Naive B cell (primary cell): ENCODE measurements at places on chromosomes 2 and 18.

DNA sequence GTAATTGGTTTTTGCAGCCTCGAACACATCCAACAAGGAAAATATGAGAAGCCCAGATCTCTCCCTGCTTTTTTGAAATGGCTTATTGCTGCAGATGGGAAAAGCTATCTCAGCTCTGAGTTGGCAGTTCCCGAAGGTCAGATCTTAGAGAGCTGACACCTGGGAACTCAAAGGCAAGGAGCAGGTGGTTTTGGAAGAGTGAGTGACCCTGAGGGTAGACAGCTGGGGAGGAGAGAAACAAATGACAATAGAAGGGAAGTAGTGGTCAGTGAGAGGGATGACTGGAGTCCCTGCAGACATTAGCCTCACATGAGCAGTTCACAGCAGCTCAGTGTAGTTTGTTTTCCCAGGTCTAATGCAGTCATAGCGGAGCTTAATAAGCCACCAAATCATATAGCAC is 317.9 kb downstream of the STK39 start:
- DNase-seq, result no peak
- H3K36me3 ChIP-seq, result no peaks in the 10 kb centered on the region
- H3K27ac ChIP-seq, result no peak overlapping the region
- no peaks in the 10 kb centered on the region for H3K4me1 ChIP-seq
- H3K27me3 ChIP-seq, result peaks cover 12% of the 10 kb centered on the region

- H3K27me3 ChIP-seq, result no peaks in the 10 kb centered on the region
- DNase-seq, result no peak
- peak overlapping the region; percentile 99 for H3K27ac ChIP-seq
- H3K4me3 ChIP-seq, result peak overlapping the region; percentile 91
- H3K4me1 ChIP-seq, result peaks cover 61% of the 10 kb centered on the region
These were observed 1.3 kb downstream of the CYTIP start for GRCh38 chr2:157442636-157443035.

- H3K36me3 ChIP-seq, result no peaks in the 10 kb centered on the region
- DNase-seq, result no peak
- H3K4me1 ChIP-seq, result peaks cover 13% of the 10 kb centered on the region
- peak overlapping the region; percentile 77 for H3K27ac ChIP-seq
These were observed 11.4 kb downstream of the THNSL2 start for GRCh38 chr2:88181511-88181910.

GRCh38 chr2:125386074-125386473 is 1269.9 kb upstream of the GYPC start:
- no peak overlapping the region for H3K27ac ChIP-seq
- no peaks in the 10 kb centered on the region for H3K4me1 ChIP-seq
- DNase-seq, result no peak

GRCh38 chr2:19855542-19856431 is 46.0 kb downstream of the TTC32 start:
- no peaks in the 10 kb centered on the region for H3K36me3 ChIP-seq
- no peak for DNase-seq
- no peaks in the 10 kb centered on the region for H3K4me1 ChIP-seq
- peaks cover 14% of the 10 kb centered on the region for H3K27me3 ChIP-seq
- H3K27ac ChIP-seq, result no peak overlapping the region

- H3K27ac ChIP-seq, result no peak overlapping the region
- no peak for DNase-seq
- H3K27me3 ChIP-seq, result peaks cover 26% of the 10 kb centered on the region
These were observed 349.8 kb downstream of the TNS1 start for GRCh38 chr2:217652761-217653639.

DNA sequence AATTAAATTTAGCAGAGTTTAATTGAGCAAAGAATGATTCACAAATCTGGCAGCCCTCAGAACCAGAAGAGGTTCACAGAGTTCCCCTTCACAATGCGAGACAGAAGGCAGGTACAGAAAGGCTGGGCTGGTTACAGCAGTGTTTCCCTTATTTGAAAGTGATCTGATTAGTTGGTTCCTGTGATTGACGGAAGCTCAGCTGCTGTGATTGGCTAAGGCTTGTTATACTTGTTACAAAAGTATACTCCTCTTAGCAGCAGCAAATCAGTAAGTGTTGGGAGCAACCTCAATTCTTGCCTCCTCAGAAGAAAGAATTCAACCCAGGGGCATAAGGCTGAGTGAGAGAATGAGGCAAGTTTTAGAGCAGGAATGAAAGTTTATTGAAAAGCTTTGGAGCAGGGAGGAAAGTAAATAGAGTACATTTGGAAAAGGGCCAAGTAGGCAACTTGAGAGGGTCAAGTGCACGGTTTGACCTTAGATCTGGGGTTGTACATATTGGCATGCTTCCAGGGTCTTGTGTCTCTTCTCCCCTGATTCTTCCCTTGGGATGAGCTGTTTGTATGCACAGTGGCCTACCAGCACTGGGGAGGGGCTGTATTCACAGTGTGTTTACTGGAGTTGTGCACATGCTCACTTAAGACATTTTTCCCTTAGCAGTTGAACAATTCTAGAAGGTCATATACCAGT is 431.8 kb upstream of the RAB12 start:
- no peaks in the 10 kb centered on the region for H3K4me1 ChIP-seq
- H3K36me3 ChIP-seq, result no peaks in the 10 kb centered on the region
- no peak for DNase-seq

GRCh38 chr18:58321986-58322385 is 278.0 kb downstream of the NEDD4L start:
- peaks cover 10% of the 10 kb centered on the region for H3K4me1 ChIP-seq
- no peak overlapping the region for H3K4me3 ChIP-seq
- DNase-seq, result no peak
- H3K27me3 ChIP-seq, result no peaks in the 10 kb centered on the region
- no peak overlapping the region for H3K27ac ChIP-seq

GRCh38 chr18:29418136-29418535 is 1241.2 kb upstream of the CDH2 start:
- H3K4me3 ChIP-seq, result no peak overlapping the region
- H3K27ac ChIP-seq, result no peak overlapping the region
- H3K27me3 ChIP-seq, result no peaks in the 10 kb centered on the region
- H3K36me3 ChIP-seq, result no peaks in the 10 kb centered on the region
- H3K4me1 ChIP-seq, result no peaks in the 10 kb centered on the region

- H3K4me3 ChIP-seq, result no peak overlapping the region
- no peaks in the 10 kb centered on the region for H3K27me3 ChIP-seq
- H3K36me3 ChIP-seq, result no peaks in the 10 kb centered on the region
- H3K4me1 ChIP-seq, result no peaks in the 10 kb centered on the region
These were observed 3.7 kb downstream of the SMYD1 start for GRCh38 chr2:88071365-88071764.

DNA sequence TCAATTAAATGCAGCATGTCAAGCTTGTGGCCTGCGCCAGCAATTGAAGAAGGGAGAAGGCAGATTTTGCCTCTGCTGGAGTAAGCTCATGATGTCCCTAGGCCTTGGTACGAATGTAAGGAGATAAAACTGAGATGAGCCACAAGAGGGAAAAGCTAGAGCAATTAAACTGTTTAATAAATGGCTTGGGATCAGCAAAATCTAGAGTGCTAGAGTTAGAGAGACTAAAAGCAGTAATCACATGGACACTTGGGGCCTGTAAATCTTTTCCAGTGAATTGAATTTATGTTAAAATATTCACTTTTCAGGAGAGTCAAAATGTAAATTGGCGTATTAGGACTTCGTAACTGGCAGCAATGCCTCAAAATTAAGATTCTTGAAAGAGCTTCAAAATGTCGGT is 86.2 kb downstream of the CDK15 start:
- H3K27ac ChIP-seq, result no peak overlapping the region
- no peak overlapping the region for H3K4me3 ChIP-seq
- H3K36me3 ChIP-seq, result no peaks in the 10 kb centered on the region
- no peak for DNase-seq
- peaks cover 30% of the 10 kb centered on the region for H3K27me3 ChIP-seq
- no peaks in the 10 kb centered on the region for H3K4me1 ChIP-seq

GRCh38 chr18:49368876-49369440 is 91.5 kb downstream of the DYM start:
- H3K4me1 ChIP-seq, result no peaks in the 10 kb centered on the region
- no peak for DNase-seq
- peaks cover 13% of the 10 kb centered on the region for H3K36me3 ChIP-seq
- H3K27me3 ChIP-seq, result no peaks in the 10 kb centered on the region

DNA sequence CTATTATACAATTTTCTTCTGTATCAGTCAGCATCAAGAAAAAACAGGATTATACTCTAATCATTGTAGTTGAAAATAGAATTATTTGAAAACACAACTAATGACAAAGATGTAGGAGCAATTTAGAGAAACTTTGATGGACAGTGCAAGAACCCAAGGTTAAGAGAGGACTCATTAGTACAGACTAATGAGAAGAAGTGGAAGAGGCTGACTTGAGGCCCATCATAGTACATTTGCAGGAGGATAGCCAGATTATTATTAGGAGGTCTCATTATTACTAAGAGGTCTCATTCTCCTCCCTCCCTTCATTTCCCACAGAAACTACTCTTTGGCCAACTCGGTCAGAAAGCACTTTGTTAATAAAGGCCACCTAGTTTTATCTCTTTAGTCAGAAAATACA is 1983.0 kb downstream of the SUCLG1 start:
- DNase-seq, result no peak
- H3K27ac ChIP-seq, result no peak overlapping the region
- no peaks in the 10 kb centered on the region for H3K36me3 ChIP-seq
- H3K27me3 ChIP-seq, result no peaks in the 10 kb centered on the region

DNA sequence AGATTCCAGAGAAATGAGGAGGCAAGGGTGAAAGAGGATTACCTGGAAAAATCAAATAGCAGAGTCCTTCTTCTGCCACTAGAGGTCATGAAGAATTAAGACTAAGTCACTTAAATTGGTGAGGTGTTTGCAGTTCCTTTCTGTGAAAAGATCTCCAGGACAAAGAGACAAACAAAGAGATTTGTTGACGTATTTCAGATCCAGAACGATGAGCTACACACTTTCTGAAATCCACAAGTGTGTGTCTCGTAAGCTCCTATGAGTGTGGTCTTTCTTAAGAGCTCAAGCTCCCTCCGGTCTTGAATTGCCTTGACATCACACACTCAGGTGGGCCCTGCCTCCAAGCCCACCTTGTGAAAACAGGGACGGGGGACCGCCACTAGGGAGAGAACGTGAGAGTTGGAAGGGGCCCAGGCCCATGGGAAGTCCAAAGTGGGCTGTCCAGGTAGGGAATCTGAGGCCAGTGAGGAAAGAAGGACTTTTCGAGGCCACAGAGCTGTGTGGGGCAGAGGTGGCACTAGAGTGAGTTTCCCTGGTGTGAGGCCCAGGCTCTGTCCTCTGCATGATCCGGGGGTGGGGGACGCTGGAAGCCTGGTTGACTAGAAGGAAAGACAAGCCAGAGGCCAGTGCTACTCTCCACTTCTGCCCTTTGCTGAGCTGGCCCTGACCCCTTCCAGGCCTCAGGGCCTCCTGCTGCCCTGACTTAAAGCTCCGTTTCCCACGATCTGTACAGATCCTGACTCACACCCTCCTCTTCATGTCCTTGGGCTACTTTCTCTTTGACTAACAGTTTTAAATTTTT is 168.1 kb upstream of the NCK2 start:
- H3K4me1 ChIP-seq, result peaks cover 8% of the 10 kb centered on the region
- H3K27me3 ChIP-seq, result peaks cover 5% of the 10 kb centered on the region
- H3K4me3 ChIP-seq, result no peak overlapping the region
- H3K27ac ChIP-seq, result peak overlapping the region; percentile 67

GRCh38 chr2:232857158-232857563 is 12.9 kb upstream of the SNORC start:
- no peak for DNase-seq
- H3K36me3 ChIP-seq, result peaks cover 21% of the 10 kb centered on the region
- no peak overlapping the region for H3K27ac ChIP-seq
- H3K4me3 ChIP-seq, result no peak overlapping the region
- no peaks in the 10 kb centered on the region for H3K27me3 ChIP-seq

- no peak overlapping the region for H3K27ac ChIP-seq
- H3K27me3 ChIP-seq, result no peaks in the 10 kb centered on the region
- H3K36me3 ChIP-seq, result no peaks in the 10 kb centered on the region
- DNase-seq, result no peak
These were observed 466.1 kb upstream of the MC4R start for GRCh38 chr18:60838677-60839076.

- H3K27me3 ChIP-seq, result peaks cover 4% of the 10 kb centered on the region
- H3K36me3 ChIP-seq, result no peaks in the 10 kb centered on the region
- H3K4me1 ChIP-seq, result no peaks in the 10 kb centered on the region
- no peak for DNase-seq
- H3K27ac ChIP-seq, result no peak overlapping the region
- H3K4me3 ChIP-seq, result no peak overlapping the region
These were observed 41.9 kb upstream of the TANC1 start for GRCh38 chr2:158926478-158926948.

- H3K36me3 ChIP-seq, result no peaks in the 10 kb centered on the region
- H3K27me3 ChIP-seq, result no peaks in the 10 kb centered on the region
- H3K4me3 ChIP-seq, result no peak overlapping the region
- DNase-seq, result no peak
- H3K4me1 ChIP-seq, result no peaks in the 10 kb centered on the region
- no peak overlapping the region for H3K27ac ChIP-seq
These were observed 456.7 kb downstream of the SOX11 start for GRCh38 chr2:6148882-6149281.

- no peaks in the 10 kb centered on the region for H3K36me3 ChIP-seq
- no peaks in the 10 kb centered on the region for H3K4me1 ChIP-seq
- no peak overlapping the region for H3K4me3 ChIP-seq
- H3K27ac ChIP-seq, result no peak overlapping the region
- no peak for DNase-seq
These were observed 408.2 kb downstream of the TSN start for GRCh38 chr2:122163617-122164016.

GRCh38 chr2:28666496-28667184 is 85.0 kb upstream of the PPP1CB start:
- H3K27ac ChIP-seq, result no peak overlapping the region
- no peaks in the 10 kb centered on the region for H3K27me3 ChIP-seq
- DNase-seq, result no peak
- H3K36me3 ChIP-seq, result peaks cover 5% of the 10 kb centered on the region
- H3K4me1 ChIP-seq, result no peaks in the 10 kb centered on the region
- no peak overlapping the region for H3K4me3 ChIP-seq

GRCh38 chr2:118635891-118636290 is 211.6 kb downstream of the EN1 start:
- no peaks in the 10 kb centered on the region for H3K4me1 ChIP-seq
- no peak overlapping the region for H3K27ac ChIP-seq
- H3K4me3 ChIP-seq, result no peak overlapping the region
- H3K27me3 ChIP-seq, result peaks cover 15% of the 10 kb centered on the region
- H3K36me3 ChIP-seq, result peaks cover 11% of the 10 kb centered on the region

DNA sequence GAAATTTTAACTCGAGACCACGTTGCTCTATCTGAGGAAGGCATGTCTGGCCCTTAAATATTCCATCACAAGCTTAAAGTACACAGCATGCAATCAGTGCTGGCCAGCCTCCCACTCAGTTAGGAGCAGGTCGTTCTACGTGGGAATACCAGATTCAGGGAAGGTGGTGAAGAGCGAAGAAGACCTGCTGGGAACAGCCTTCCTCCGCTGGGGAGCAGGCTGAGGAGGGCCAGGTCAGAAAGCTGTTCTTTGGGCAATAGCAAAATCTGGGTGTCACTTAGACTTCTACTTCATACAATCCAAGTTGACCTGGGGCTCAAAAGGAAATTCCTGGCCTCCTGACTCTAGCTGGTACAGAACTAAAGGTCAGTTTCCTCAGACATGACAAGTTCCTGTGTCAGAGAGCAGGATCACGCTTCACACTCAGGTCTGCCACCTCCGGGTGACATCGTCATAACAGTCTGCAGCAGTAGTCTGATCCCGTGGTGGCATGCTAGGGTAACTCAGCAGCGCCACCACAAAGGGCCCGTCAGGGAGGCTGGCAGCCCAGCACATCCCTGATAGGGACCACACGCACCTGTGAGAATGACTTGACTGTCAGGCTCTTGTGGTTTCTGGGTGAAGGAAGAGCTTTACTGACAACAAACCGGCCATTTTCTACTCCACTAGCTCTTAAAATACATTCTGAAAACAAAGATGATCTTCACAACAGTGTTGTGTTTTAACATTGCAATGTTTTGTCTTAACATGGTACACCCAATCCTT is 35.2 kb upstream of the NAPG start:
- H3K4me1 ChIP-seq, result peaks cover 34% of the 10 kb centered on the region
- H3K27me3 ChIP-seq, result no peaks in the 10 kb centered on the region
- no peak overlapping the region for H3K4me3 ChIP-seq
- DNase-seq, result peak; percentile 82
